IMR-90 (cell line): ENCODE measurements at places on chromosomes 3 and 15. TPM values are rescaled to one million over a fixed set of nuclear protein-coding genes. Genes with fewer than 3 reads are reported as not detected.

DNA sequence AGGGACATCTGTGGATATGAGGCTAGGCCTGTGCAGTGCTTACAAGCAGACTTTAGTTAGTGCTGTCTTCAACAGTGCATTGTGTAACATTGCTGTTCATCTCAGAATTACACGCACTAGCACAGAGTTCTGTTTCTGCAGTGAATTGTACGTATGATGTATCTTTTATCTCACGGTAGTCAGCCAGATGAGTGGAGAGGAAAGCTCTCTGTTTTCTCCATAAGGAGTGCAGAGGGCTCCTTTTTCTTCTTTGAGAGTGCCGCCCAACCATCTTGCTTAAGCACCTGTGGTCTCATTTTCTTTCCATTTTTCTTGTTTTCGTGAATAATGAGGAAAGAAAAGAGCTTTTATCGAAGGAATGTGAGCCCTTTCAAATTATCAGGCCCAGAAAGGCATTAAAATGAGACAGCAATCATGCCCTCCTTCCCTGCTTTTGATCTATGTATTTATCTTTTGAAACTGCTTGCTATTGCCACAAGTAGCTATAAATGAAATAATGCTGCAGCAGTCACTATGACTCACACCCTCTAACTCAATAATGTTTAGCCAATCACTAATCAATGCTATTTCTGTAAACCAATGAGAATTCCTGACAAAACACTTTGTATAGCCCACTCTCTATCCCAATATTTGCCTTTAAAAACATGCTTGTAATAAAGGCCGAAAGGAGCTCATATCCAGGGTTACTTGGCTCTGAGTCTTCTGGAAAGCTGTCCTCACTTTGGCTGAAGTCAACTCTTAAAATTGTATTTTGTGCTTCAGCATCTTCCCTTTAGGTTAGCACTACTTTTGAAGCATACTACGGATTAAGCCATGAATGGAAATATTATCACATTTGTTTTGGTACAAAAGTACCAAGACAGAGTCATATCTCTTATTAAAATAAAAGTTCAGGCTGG, 226.0 kb upstream of the P2RY1 start:
- no peak for DNase-seq

Gene GTPBP8
- 15.4 and 19.4 TPM in 2 replicates for total RNA-seq

Gene GPR87
- total RNA-seq, result 0.28 and 0.36 TPM in 2 replicates

Gene KBTBD13
- not detected in 2 replicates for total RNA-seq

DNA sequence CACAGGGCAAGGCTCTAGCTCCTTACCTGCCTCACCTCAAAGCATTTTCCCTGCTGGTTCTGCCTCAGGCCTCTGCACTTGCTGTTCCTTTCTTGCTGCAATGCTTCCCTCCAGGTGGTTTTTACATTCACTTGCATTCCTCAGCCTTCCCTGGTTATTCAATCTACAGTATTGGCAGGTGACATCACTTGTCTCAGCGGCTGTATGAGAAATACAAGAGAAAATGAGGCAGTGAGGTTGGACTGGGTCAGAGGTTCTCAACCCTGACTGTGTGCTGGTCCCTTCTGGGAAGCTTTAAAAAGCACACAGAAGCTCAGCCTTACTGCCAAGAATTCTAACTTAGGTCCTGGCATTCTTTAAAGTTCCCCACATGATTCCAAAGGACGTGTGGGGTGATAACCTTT, 26.7 kb downstream of the SIAH2 start:
- no peak for DNase-seq

DNA sequence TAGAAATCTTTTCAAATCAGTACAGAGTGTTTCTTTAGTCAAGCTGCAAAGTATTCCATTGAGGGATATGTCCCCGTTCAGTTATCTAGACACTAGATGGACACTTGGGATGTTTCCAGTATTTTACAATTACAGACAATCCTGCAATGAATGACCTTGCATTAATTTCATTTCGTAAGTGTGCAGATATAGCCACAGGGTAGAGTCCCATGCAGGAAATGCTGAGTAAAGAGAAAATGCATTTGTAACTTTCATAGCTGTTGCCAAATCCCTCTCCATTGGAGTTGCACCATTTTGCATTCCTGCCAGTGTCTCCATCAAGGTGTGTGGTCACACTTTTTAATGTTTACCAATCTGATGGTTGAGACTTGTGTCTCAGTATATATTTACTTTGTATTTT, 92.5 kb downstream of the LIPC start:
- no peak for DNase-seq

GRCh38 chr3:153679714-153680113, 441.5 kb upstream of the ARHGEF26 start:
- DNase-seq, result no peak

- DNase-seq, result peak; percentile 25
Measured at GRCh38 chr15:42919799-42920518, 619 bp downstream of the TTBK2 start.

- no peak for DNase-seq
Measured at GRCh38 chr3:108096532-108097321, 5.9 kb upstream of the CD47 start.

GRCh38 chr3:160616716-160617115, 51.3 kb upstream of the KPNA4 start:
- peak; percentile 71 for DNase-seq

GRCh38 chr15:101210466-101210865, 41.4 kb downstream of the CHSY1 start:
- DNase-seq, result peak; percentile 29

DNA sequence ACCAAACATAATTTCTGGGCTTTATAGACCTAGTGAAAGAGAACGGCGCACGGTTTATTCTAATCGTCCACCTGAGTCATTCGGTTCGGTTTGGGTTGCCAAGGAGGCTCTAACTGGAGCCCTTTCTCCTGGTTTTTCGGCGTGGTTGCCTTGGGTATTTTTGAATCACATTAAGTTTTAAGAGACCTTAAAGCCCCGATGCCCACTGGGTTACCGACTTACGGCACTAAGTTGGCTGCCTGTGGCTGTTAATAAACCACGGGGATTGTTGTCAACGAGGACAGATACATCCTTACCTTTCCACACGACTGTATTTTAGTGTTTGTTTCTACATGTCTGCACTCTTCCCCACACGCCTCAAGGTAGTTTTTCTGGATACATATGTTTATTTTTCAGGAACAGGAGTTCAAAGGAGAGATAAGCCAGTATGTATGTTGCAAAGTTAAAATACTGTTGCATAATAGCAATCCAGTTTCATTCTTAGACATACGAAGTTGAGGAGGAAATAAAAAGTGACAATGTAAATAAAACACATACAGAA, 1.2 kb upstream of the ANP32A start:
- no peak for DNase-seq

DNA sequence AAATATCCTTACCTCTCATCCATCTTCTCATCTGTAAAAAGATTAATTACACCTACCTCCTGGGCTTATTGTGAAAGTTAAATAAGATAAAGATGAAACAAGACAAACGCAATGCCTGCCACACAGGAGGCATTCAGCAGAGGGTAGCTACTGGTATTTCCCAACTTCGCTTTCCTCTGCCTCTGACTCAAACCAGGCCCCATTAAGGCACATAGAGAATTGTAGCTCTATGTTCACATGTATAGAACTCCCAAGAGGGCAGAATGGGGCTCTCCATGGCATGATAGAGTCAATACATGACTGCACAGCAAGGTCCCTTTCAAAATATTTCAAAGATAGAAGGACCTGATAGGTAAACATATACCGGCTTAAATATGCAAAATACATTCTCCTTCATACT, 1.4 kb downstream of the LYSMD2 start:
- DNase-seq, result no peak

Gene ACAN
- total RNA-seq, result 0.54 and 0.56 TPM in 2 replicates

DNA sequence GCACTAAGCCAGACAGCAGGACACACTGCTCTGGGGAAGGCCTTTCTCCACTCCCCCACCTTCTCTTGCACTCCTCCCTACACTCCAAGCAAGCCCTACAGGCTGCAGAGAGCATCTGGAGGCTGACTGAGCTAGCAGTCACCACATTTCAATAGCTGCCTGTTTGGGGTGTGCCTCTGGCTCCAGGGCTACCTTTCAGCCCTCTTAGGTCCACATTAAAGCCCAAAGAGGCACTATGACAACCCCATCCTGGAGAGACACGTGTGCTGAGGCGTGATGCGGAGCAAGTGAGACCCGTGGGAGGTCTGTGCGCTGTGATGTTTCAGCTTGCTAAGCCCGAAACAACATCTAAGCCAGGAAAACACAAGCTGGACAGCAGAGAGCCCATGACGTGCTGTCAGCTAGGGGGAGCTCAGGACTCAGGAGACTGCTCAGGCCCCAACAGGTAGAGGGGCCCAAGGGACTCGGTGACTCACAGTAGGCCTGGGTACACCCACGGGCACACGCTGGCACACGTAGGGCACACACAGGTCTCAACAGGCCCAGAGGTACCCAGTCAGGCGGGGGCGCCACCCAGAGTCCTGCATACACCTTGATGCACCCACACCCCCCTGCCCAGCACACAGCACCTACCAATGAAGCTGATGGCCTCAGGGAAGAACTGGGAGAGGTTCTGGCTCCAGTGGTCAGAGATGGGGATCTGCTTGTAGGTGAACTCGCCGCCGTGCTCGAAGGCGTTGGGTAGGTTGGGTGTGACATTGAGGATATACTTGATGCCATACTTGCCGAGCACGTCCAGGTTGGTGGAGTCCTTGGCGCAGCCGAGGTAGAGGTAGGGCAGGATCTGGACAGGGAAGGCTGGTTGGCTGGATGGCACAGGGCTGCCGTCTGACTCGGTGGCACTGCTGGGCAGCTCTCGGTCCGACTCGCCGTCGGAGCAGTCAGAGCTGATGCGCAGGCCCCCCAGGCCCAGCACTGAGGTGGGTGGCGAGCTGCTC, 2.8 kb downstream of the DUSP7 start:
- DNase-seq, result peak; percentile 29

Gene CSPG5
- under 0.01 TPM in 2 replicates for total RNA-seq

DNA sequence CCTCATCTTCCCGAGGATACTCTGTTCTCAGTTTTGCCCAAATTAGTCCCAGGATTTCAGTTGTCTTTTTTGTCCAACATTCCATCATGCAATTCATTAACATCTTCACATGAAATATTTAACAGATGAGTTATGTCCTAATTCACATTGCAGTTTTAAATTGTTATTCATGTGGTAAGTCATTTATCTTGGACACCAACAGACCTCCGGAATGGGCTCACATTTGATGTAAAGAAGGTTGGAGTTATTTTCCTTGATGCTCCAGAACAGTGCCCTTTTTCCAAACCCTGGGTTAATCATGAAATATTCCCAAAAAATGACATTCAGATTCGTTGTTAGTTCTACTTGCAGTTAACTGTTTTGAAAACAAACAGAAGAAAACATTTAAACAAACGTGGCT, 32.8 kb upstream of the LRTM1 start:
- no peak for DNase-seq

Gene SOX14
- total RNA-seq, result not detected in 2 replicates

Gene GOLGA8N
- total RNA-seq, result 0.72 and 0.83 TPM in 2 replicates

Gene CCK
- total RNA-seq, result not detected in 2 replicates

DNA sequence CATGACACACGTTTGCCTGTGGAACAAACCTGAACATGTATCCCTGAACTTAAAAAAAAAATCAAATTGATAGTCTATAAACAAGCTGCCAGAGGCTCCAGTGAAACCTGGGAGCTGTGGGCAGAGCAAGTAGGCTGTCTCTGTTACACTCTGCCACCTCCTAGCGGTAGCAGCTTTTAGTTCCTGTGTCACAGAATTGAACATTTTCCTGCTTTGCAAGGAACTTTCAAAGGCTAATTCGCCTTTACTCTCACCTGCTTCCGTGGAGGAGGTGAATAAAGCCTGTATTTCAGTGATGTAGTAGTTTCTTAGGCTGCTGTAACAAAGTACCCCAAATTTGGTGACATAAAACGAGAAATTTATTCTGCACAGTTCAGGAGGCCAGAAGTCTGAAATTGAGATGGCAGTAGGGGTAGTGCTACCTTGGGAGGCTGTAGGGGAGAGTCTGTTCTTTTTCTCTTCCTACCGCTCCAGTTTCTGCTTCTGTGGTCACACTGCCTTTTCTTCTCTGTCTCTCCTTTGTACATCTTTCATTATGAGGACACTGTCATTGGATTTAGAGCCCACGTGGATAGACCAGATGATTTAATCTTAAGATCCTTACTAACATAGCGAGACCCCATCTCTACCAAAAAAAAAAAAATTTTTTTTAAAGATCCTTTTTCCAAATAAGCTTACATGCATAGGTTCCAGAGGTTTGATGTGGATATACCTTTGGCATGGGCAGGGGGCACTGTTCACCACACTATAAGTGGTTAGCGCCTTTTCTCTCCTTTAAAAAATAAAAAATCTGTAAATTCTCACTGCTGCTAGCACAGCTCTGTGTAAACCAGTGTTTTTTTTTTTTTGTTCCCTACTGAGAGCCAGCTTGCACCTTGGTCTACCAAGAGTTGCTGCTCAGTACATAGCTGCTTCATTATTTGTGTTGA, 25.3 kb downstream of the FBXO22 start:
- peak; percentile 35 for DNase-seq

DNA sequence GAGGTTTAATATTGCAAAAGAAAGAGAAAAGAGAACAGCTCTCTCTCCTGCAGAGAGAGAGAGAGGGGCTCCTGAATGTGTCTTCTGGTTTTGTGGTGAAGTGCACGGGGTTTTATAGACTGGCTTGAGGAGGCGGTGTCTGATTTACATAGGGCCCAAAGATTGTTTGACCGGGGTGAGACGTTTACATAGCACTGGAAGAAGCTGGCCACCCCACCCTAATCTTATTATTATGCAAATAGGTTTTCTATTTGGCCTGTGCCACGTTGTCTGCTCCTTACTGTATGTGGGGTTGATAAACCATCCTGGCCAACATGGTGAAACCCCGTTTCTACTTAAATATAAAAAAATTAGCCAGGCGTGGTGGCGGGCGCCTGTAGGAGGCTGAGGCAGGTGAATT, 268.6 kb downstream of the SV2B start:
- no peak for DNase-seq

DNA sequence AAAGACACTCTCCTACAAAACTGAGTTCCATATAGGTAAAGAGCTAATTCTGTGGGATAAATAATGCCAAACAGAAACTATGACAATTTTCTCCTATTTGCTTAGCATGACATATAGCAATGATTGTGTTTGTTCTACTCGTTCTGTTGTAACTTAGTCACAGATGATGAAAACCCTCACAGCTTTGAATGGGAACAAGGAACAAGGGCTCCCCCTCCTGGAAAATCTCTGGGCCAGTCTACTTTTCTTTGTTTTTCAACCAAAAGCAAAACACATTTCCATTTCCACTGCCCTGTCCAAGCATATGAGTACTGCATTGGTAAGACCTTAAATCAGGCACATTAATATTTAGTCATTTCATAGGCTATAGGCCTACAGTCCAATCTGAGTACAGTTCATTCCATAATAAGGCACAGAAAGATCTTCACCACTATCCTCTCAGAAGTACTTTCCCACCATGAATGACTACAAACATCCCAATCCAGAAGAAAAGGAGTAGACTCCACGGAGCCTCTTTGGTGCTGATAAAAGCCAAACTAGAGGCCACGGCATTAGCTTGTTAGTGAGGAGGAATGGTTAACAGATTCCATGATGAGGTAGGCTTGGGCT, 67.1 kb downstream of the ATP8B4 start:
- peak; percentile 91 for DNase-seq

- no peak for DNase-seq
Measured at GRCh38 chr3:133783762-133784161, 21.9 kb upstream of the SRPRB start.

Gene CHRM5
- under 0.01 TPM in 2 replicates for total RNA-seq
